Motor neuron (in vitro differentiated cells): ENCODE measurements at places on chromosomes 1 and 21. TPM values are rescaled to one million over a fixed set of nuclear protein-coding genes. Genes with fewer than 3 reads are reported as not detected.

DNA sequence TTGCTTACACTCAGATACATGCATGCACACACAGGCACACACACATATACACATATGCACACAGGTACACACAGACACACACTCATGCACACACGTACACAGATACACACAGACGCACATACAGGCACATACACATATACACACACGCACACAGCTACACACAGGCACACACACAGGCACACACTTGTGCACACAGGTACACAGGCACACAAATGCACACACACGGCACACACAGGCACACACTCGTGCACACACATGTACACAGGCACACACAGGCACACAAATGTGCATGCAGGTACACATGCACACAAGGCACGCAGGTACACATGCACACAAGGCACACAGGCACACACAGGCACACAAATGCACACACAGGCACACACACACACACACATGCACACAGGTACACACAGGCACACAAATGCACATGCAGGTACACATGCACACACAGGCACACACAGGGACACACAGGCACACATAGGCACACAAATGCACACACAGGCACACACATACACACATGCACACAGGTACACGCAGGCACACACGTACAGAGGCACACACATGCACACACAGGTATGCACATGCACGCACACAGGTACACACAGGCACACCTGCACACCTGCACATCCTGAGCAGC is 110.0 kb downstream of the WDR4 start:
- ATAC-seq: no peak

GRCh38 chr1:17255336-17255735 is 6.4 kb downstream of the PADI3 start:
- no peak for ATAC-seq

- no peak for ATAC-seq
These were observed 2.4 kb downstream of the PFKFB2 start for GRCh38 chr1:207055386-207056001.

- peak; percentile 51 for ATAC-seq
These were observed 2.2 kb upstream of the ARHGAP30 start for GRCh38 chr1:161071886-161072371.

DNA sequence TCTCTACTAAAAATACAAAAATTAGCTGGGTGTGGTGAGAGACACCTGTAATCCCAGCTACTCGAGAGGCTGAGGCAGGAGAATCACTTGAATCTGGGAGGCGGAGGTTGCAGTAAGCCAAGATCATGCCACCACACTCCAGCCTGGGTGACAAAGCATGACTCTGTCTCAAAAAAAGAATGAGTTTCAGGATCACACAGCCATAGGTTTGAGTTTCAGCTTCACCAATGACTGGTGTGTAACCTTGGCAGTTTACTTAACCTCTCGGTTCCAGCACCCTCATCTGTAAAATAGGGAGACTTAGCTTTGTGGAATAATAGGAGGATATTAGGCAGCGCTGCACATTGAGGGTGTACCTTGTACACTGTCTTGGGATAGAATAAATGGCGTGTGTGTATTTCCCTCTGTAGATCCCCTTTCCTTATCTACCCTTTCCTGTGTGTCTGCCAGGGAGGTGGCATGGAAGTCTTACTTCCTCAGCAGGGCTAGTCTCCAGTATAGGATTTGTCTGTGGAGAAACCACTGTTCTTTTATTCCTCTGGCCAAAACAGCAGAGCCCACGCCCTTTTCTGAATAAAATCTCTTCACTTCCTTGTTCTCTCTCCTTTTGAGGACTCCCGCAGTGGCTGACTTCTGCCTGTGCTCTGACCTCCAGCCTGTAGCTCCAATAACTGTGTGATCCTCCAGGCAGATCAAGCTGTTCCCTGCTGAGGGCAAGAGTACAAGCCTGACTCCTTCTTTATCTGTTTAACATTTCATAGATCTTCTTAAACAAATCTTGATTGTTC is 90.4 kb downstream of the HHAT start:
- ATAC-seq: no peak

- peak; percentile 92 for ATAC-seq
These were observed 66.0 kb downstream of the VCAM1 start for GRCh38 chr1:100785470-100786052.

DNA sequence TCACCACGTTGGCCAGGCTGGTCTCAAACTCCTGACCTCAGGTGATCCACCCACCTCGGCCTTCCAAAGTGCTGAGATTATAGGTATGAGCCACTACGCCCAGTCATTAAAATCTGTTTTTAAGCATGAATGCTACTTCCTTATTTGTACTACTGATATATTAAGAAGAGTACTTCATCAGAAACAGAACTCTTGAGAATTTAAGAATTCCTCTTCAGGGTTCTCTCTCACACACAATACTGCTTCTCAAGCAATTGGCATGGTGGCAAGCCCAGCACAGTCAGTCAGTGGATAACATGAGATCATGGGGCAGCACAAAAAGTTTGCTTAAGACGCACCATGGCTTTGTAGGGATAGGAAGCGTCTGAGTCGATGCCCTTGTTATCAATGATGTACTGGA is 14.1 kb downstream of the CTSS start:
- no peak for ATAC-seq

GRCh38 chr21:45404730-45405270 is at the start of gene COL18A1:
Gene COL18A1 (plus strand): TSS chr21:45405165. CDS start chr21:45405231, 66 bp downstream.
- ATAC-seq: peak; percentile 64

GRCh38 chr1:180560200-180560867 is 1.6 kb downstream of the OVAAL start:
- no peak for ATAC-seq

GRCh38 chr1:246773213-246773641 is 49.0 kb downstream of the SCCPDH start:
- no peak for ATAC-seq

- no peak for ATAC-seq
These were observed 23.5 kb downstream of the TOR3A start for GRCh38 chr1:179105393-179105792.

The PLA2G2D gene
- 0.48 and 0.56 TPM in 2 replicates for total RNA-seq

The SPRR5 gene
- total RNA-seq: not detected in 2 replicates

The FCAMR gene
- 0.18 and 0.46 TPM in 2 replicates for total RNA-seq
